ENCODE measurements at places on chromosomes 12 and 14.
A peak's percentile ranks its signal among the peaks of the same experiment; 100 is the strongest.

DNA sequence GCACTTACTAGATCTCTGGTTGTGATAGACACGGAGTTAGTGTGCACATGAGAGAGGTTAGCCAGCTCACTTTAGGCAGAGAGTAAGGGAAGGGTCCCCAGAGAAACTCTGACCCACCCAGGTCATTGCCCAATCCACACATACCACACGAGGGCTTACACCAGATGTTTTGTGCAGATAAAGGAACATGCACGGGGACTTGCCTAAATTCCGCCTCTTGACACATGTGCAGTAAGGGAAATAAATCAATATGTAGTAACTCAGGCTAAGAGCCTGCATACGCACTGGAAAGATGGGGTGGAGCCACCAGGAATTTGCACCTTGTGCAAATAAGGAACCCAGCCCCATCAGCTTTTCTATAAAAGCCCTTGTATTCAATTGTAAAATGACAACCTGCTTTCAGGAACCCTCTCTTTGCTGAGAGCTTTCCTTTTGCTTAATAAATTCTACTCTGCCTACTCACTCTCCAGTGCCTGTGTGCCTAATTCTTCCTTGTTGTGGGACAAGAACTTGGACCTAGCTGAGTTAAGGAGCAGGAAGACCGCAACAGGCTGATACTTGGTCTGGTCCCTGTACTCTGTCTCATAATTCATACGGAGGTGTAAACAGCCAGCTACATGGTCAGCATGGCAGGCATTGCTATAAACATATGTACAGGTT, 120.2 kb downstream of the EMP1 start:
- DNase-seq = no peak

- DNase-seq = no peak
These were observed 37.6 kb downstream of the CEP83 start for GRCh38 chr12:94421868-94422740.

DNA sequence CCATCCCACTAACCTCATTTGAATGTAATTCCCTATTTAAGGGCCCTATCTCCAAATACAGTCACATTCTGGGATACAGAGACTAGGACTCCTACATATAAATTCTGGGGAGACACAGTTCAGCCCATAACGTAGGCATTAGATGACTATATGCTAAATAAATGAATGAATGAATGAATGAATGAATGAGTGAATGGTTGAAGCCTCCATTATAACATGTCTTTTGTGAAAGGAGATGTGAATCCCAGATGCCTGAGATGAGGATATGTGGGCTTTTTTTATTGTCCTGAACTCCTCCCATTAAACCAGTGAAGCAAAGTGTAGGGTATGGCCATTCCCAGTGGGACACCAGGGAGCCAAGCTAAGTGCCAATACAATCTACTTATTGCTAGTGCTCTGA, 20.5 kb upstream of the TMEM233 start:
- no peak for DNase-seq

- no peak for DNase-seq
These were observed 1.7 kb upstream of the ITGA5 start for GRCh38 chr12:54420766-54421144.

DNA sequence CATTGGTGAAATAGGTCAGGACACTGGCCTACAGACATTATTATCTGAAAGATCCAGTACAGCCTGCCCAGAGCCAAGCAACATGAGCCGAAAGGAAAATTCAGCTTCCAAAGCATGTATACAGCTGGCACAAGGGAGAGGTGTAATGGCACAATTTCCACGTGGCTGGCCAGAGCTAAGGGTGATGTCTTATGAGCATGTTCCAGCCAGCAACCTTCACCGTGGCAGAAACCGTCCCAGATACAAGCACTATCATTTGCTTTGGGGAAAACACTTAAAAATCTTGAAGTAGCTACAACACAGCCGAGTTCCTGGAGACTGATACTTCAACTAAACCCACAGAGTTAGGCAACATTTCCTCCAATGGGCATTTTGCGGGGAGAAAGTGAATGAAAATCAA, 44.5 kb downstream of the CORO1C start:
- no peak for DNase-seq

- DNase-seq = no peak
These were observed 176.7 kb downstream of the PAH start for GRCh38 chr12:102740141-102740955.

GRCh38 chr14:64061115-64061514, 208.3 kb downstream of the SYNE2 start:
- DNase-seq = no peak

GRCh38 chr12:50187084-50187900, 20.1 kb upstream of the CERS5 start:
- DNase-seq = no peak

- no peak for DNase-seq
These were observed 157.6 kb downstream of the DUSP6 start for GRCh38 chr12:89194683-89195082.

- DNase-seq = no peak
These were observed 34.3 kb downstream of the FGD6 start for GRCh38 chr12:95182868-95183415.

GRCh38 chr12:132066345-132066685, 77.8 kb downstream of the DDX51 start:
- peak; percentile 32 for DNase-seq

- DNase-seq = no peak
These were observed 276.5 kb downstream of the FUT8 start for GRCh38 chr14:65689070-65689469.

DNA sequence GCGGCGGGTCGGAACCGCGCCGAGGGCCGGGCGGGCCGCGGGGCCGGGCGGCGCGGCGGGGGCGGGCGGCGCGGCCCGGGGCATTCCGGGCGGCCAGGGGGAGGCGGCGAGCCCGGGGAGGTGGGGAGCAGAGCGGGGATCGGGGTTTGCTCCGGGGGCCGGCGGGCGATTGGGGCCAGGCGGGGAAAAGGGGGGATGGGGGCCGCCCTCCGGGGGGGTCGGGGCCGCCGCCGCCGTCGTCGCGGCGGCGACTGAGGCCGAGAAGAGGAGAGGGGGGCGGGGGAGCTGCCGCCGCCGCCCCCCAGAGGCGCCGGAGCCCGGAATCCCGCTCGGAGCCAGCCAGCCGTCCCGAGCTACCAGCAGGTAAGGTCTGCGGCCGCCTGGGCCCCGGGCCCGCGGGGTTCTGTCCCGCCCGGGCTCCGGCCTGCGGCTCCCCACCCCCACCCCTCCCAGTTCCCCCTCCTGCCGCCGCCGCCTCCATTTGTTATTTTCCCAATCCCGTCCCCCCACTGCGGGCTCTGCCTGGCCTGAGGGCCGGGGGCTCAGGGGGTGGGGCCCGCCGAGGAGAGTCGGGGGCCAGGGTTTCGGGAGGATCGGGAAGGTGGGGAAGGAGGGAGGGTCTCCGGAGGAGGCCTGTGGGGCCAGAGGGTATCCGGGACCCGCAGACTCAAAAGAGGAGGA, 403 bp downstream of the ATN1 start:
- no peak for DNase-seq

DNA sequence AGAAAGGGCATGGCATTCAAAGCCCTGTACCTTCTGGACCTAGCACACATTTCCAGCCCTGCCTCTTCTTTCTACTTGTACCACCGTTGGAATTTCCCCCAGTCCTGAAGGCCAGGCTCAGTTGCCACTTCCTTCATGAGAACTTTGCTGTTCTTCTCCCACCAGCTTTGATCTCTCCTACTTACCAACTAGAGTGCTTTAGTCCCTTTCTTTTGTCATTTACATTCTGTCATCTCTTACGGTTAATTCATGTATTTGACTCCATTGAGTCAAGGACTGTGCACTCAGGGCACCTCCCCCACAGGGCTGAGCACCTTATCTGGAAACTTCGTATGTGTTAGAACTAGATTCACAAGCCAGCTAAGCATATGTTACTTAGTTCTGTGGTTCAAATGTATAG, 26.3 kb downstream of the BICDL1 start:
- peak; percentile 58 for DNase-seq

- DNase-seq = no peak
These were observed 24.1 kb upstream of the ARID2 start for GRCh38 chr12:45705404-45705803.

- no peak for DNase-seq
These were observed 8.1 kb downstream of the GAPDH start for GRCh38 chr12:6542209-6543009.

DNA sequence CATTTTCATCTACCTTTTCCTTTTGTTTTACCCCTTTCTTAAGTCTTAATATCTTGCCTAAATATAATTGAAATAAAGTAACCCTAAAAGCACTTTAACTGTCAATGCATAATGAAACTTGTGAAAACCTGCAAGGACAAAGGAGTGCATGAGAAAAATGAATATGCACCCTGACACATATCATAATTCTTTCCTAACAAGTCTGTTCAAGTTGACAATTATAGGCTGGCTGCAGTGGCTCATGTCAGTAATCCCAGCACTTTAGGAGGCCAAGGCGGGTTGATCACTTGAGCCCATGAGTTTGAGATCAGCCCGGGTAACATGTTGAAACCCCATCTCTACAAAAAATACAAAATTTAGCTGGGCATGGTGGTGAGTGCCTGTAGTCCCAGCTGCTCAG, 65.4 kb downstream of the FGD6 start:
- DNase-seq = no peak

DNA sequence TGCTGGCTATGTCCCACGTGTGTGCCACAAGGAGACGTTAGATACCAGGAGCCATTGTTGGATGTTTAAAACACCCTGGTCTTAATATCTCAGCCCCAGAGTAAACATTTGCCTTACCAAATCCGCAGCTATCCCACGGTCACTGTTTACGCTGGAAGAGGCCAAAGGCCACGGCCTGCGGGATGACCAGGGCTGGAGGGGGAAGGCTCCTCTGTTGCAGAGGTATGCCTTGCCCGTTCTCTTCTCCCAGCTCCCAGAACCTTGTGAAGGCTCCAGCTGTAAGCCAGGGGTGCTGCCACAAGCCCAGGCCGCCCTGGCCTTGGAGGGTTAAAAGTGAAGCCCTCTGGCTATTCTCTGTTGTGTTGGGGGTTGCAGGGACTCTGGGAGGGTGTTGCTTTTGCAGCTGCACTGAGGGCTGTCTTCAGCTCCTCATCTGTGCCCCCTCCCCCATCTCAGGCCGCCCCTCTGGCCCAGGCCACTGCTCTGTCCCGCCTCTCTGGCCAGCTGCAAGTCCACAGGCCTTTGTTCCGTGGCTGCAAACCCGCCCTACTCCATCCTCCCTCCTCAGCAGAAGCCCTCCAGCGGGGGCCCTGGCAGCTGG, 2.5 kb downstream of the PLEKHG3 start:
- DNase-seq = no peak

DNA sequence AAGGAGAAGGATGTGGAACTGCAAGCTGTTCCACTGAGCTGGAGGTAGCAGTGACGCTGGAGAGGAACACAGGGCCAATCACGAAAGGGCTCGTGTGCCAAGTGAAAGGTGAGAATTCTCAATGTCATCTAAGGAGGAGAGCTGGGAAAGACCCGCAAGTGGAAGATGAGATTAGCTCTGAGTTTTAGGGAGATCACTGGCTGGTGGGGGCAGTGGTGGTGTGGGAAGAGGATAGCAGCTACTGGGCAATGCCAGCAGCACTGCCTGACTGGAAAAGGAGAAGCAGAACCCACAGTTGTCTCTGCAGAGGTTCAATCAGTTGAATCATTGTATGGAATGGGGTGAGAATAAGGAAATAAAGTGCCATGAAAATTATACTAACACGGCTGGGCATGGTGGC, 27.8 kb downstream of the SLC25A47 start:
- DNase-seq = no peak

- no peak for DNase-seq
These were observed 26.0 kb downstream of the MYBPC1 start for GRCh38 chr12:101620762-101621133.

GRCh38 chr14:100674897-100675619, 51.6 kb upstream of the DLK1 start:
- no peak for DNase-seq

- no peak for DNase-seq
These were observed 19.0 kb upstream of the GOLGA3 start for GRCh38 chr12:132847363-132848356.

GRCh38 chr14:92599811-92600210, 86.2 kb downstream of the RIN3 start:
- no peak for DNase-seq

Measured in CD4-positive, alpha-beta T cell treated with Interleukin-2 at 100 ng/mL for 4 hours (primary cell).